ENCODE measurements at places on chromosomes 6 and 20. TPM values are rescaled to one million over a fixed set of nuclear protein-coding genes. Genes with fewer than 3 reads are reported as not detected.

Gene MUC22
- not detected for total RNA-seq

Gene CRISP2
- not detected for total RNA-seq

DNA sequence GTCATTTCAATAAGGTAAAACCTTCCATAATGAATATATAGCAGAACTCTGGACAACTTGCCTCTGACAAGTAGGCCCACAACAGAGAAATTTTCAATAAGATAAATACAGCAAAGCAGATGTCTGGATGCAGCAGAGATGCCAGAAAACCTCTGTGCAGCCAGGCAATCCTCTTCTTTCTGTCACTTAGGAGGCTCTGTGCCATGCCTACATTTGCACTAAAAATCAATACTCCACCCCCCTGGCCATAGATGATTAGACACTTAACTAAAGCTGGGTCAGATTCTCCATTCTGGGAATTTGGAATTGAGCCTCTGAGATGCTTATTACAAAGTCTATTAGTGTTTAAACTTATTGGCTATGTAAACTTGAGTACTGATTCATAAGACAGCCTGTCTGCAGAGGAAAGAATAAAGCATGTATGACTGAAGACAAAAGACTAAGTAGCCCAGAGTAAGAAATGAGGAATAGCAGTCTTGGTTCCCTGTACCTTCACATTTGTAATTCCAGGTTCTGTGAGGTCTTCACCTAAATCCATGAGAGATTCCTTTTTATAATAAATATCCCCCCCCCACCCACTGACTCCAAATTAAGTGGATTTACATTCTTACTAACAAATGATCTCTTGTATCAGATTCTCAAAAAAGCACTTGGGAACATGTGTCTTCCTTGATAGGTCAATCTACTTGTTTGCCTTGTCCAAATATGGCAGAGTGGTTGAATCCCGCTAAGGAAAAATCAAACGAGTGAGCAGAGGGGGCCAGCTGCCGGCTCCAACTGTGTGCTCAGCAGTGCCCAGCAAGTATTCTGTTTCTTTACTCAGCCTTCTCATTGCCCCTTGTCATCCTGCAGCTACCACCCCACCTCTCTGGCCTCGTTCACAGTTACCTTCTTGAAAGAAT, 20.4 kb downstream of the MAN1A1 start:
- no peak for DNase-seq
- H3K4me3 ChIP-seq = no peak overlapping the region
- H3K36me3 ChIP-seq = no peaks in the 10 kb centered on the region

- H3K36me3 ChIP-seq = no peaks in the 10 kb centered on the region
- no peak overlapping the region for H3K4me3 ChIP-seq
- peak overlapping the region; percentile 92 for H3K27ac ChIP-seq
- peaks cover 17% of the 10 kb centered on the region for H3K4me1 ChIP-seq
These were observed 167.1 kb upstream of the ATXN1 start for GRCh38 chr6:16928387-16928786.

DNA sequence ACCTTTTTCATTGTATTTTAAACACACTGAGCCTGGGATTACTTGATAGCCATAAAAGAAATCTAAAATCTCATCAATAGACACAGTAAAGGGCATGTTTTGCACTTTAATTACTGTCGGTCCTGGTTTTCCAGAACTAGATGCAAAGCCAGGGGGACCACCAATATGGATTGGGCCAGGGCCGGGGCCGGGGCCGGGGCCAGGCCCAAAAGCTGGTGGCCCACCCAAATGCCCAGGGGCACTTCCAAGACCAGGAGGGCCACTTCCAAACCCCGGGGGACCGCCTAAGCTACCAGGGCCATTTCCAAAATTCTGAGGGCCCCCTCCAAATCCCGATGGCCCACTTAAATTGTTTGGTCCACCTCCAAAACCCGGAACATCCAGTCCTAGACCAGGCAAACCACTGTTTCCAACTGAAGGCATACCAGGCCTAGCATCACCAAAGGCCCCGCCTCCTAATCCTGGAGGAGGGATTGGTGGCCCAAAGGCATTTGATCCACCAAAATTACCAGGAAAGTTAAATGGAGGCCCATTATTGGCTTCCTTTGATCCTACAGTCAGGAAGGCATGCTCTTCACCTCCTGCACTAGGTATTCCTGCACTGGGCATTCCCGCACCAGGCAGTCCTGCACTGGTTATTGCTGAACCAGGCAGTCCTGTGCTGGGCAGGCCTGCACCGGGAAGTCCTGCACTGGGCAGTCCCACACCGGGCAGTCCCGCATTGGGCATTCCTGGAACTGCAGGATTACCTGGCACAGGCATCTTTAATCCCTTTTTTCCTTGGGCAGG, 11.9 kb downstream of the CPNE1 start:
- H3K4me3 ChIP-seq = no peak overlapping the region
- H3K27ac ChIP-seq = no peak overlapping the region
- peaks cover 96% of the 10 kb centered on the region for H3K36me3 ChIP-seq
- no peak for DNase-seq
- no peaks in the 10 kb centered on the region for H3K4me1 ChIP-seq

DNA sequence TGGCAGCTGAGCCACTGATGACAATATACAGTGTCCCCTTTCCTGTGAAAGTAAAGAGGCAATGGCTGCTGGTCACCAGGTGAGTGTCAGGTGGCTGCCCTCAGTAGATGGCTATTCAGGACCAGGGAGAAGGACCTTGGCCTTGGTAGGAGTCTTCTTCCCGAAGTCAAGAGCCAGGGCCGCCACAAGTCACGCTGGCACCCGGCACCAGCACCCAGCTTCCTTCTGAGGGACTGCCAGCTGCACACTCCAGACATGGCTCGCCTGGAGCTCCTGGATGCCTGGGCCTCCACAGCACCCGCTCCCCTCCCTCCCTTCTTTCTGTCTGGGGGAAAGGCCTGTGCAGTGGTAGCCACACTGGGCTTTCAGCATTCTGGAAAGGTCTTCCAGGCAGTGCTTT, 126.9 kb downstream of the TMEM242 start:
- no peak overlapping the region for H3K4me3 ChIP-seq
- no peaks in the 10 kb centered on the region for H3K27me3 ChIP-seq
- no peak for DNase-seq
- H3K36me3 ChIP-seq = 0 out of 2 replicates have a peak, but pooled peaks cover 3% of the 10 kb centered on the region
- H3K4me1 ChIP-seq = 0 out of 2 replicates have a peak, but pooled peaks cover 5% of the 10 kb centered on the region

- H3K27me3 ChIP-seq = no peaks in the 10 kb centered on the region
- no peak overlapping the region for H3K4me3 ChIP-seq
- H3K27ac ChIP-seq = no peak overlapping the region
- H3K36me3 ChIP-seq = no peaks in the 10 kb centered on the region
These were observed 15.1 kb downstream of the GLYATL3 start for GRCh38 chr6:49514571-49515484.

Gene ARMH2
- total RNA-seq = not detected

GRCh38 chr6:112827793-112828192, 480.7 kb downstream of the RFPL4B start:
- no peak overlapping the region for H3K27ac ChIP-seq
- DNase-seq = no peak
- H3K36me3 ChIP-seq = no peaks in the 10 kb centered on the region
- H3K27me3 ChIP-seq = no peaks in the 10 kb centered on the region
- H3K4me1 ChIP-seq = no peaks in the 10 kb centered on the region

GRCh38 chr6:84460491-84460890, 233.0 kb upstream of the CEP162 start:
- H3K27me3 ChIP-seq = no peaks in the 10 kb centered on the region
- no peaks in the 10 kb centered on the region for H3K4me1 ChIP-seq
- no peaks in the 10 kb centered on the region for H3K36me3 ChIP-seq
- no peak overlapping the region for H3K4me3 ChIP-seq
- DNase-seq = no peak

Gene CALHM5
- 2.4 TPM for total RNA-seq

DNA sequence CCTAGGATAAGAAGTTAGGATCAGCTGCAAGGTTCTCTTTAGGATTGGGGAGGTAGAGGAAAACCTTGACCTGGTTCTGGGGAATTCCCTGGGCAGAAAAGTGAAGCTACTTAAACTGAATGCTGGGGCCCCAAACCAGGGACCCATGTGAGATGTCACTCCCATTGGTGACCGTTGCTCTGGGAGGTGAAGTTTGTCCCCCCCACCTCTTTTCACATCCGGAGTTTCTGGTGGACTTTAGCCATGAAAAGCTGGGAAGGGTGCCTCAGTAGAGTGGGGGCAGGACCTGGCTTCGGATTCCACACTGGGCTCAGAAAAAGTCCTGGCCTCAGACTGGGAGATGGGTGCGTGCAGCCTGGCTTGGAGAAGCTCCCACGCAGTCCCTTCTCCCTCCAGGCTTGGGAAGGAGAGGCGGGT, 13.2 kb downstream of the TJAP1 start:
- no peaks in the 10 kb centered on the region for H3K36me3 ChIP-seq
- no peaks in the 10 kb centered on the region for H3K27me3 ChIP-seq
- H3K4me3 ChIP-seq = no peak overlapping the region
- no peak overlapping the region for H3K27ac ChIP-seq

Gene NPBWR2
- total RNA-seq = not detected

GRCh38 chr20:25007491-25008305, 15.1 kb upstream of the APMAP start:
- no peak for DNase-seq
- no peak overlapping the region for H3K4me3 ChIP-seq
- no peaks in the 10 kb centered on the region for H3K36me3 ChIP-seq

- H3K36me3 ChIP-seq = no peaks in the 10 kb centered on the region
- H3K27me3 ChIP-seq = no peaks in the 10 kb centered on the region
- H3K4me3 ChIP-seq = no peak overlapping the region
- H3K4me1 ChIP-seq = peaks cover 3% of the 10 kb centered on the region
- no peak for DNase-seq
- H3K27ac ChIP-seq = no peak overlapping the region
These were observed 22.5 kb upstream of the NHSL1 start for GRCh38 chr6:138521790-138522189.

DNA sequence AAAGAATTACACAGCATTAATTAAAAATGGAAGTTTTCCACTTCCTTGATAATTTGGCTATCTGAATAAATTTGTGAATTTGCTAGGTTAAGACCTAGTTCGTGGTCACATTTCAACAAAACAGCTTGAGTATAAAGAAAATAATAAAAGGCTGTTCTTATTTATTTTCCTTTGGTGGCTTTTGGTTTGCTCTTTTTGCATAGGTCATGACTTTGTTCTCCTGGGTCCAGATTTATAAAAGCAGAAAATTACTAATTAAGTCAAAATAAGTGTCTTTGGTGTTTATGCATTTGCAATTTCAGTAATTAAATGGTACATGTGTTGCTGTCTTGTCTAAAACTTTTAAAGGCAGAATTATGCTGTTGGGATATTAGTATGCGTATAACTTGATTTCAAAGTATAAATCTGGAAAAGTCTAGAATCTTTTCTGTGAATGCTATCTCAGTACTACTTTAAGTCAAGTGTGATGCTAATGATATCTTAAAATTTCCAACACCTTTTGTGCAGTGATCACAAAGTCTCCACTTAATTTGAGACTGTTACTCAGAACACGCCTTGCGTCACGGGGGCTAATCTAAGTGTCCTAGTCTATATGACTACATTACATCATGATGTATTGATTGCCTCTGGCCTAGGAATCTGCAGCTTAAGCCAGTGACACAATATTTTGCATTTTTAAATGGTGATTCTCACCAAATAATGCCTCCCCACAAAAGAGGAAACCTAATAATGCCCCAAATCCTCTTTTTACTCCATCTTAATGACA, 41.0 kb downstream of the GNAS start:
- peak overlapping the region; percentile 97 for H3K4me3 ChIP-seq
- H3K4me1 ChIP-seq = peaks cover 23% of the 10 kb centered on the region
- peaks cover 58% of the 10 kb centered on the region for H3K36me3 ChIP-seq

DNA sequence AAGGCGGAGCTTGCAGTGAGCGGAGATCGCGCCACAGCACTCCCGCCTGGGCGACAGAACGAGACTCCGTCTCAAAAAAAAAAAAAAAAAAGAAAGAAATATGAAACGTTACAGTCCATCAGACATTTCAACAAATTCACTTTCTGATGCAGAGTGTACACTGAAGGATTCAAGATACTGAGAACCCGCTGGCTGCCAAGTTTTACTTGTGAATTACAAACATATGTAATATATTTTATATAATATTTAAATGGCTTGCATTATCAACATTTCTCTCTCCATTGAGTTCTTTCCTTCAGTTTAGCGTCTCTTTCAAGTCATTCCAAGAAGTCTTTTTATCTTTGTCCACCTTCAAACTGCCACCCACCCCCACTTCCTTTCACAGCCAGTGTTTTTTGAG, 240.9 kb upstream of the RNF217 start:
- no peak for DNase-seq
- no peak overlapping the region for H3K4me3 ChIP-seq
- H3K27me3 ChIP-seq = no peaks in the 10 kb centered on the region
- no peaks in the 10 kb centered on the region for H3K36me3 ChIP-seq
- no peak overlapping the region for H3K27ac ChIP-seq

Gene VSX1
- total RNA-seq = 0.06 TPM

DNA sequence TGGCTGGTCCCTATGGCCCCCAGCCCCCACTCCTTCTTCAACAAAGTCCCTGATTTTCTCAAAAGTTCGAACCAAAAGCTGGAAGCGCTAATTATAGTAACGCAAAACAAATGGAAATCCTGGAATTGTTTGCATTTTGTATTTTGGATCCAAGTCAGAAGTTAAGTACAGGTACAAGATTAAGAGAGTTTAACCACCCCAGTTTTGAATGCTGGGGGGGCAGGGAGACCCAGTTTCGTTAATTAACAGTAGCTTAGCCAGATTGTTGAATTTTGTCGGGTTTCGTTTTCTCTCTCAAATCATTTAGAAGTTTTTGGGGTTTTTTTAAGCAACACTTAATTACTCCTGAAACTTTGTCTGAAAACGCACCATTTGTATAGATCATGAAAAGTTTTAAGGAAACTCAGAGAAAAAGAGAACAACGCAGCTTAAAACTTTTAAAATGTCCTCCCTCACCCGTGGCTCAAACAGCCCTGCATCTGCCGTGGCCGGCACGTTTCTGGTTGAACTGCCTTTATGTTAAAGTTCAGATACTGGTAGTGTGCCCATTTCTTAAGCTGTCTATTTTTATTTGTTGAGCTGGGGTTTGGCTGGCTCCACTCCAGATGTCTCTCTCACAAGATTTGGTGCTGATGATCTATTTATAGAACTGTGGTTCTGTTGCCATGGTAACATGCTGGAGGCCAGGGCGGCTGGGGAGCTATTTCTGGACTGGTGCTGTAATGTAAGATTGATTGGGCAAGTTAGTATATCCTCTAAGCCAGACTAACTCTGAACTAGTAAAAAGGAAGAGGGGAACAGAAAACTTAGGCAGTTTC, 55.0 kb downstream of the GNAS start:
- peak; percentile 96 for DNase-seq
- no peak overlapping the region for H3K4me3 ChIP-seq
- H3K27me3 ChIP-seq = no peaks in the 10 kb centered on the region

Gene ADGB
- 0.43 TPM for total RNA-seq

GRCh38 chr6:72524011-72524645, 97.7 kb upstream of the KCNQ5 start:
- H3K27me3 ChIP-seq = no peaks in the 10 kb centered on the region
- H3K4me1 ChIP-seq = no peaks in the 10 kb centered on the region
- no peaks in the 10 kb centered on the region for H3K36me3 ChIP-seq
- H3K27ac ChIP-seq = no peak overlapping the region
- no peak overlapping the region for H3K4me3 ChIP-seq

- peak overlapping the region; percentile 89 for H3K27ac ChIP-seq
- H3K36me3 ChIP-seq = no peaks in the 10 kb centered on the region
- peak; percentile 86 for DNase-seq
These were observed 665 bp downstream of the RRAGD start for GRCh38 chr6:89411145-89412070.
